ENCODE measurements at places on chromosomes 4 and X.
A peak's percentile ranks its signal among the peaks of the same experiment; 100 is the strongest.

- DNase-seq, result no peak
These were observed 129.1 kb upstream of the STIM2 start for GRCh38 chr4:26731351-26732035.

GRCh38 chr4:127698789-127699200 is 31.4 kb upstream of the SLC25A31 start:
- DNase-seq, result no peak

GRCh38 chr4:147546349-147546748 is 65.5 kb downstream of the EDNRA start:
- DNase-seq, result no peak

- peak; percentile 89 for DNase-seq
These were observed 84.5 kb upstream of the MAML3 start for GRCh38 chr4:140238351-140239056.

- DNase-seq, result no peak
These were observed 1.7 kb upstream of the ZFP92 start for GRCh38 chrX:153409414-153410101.

DNA sequence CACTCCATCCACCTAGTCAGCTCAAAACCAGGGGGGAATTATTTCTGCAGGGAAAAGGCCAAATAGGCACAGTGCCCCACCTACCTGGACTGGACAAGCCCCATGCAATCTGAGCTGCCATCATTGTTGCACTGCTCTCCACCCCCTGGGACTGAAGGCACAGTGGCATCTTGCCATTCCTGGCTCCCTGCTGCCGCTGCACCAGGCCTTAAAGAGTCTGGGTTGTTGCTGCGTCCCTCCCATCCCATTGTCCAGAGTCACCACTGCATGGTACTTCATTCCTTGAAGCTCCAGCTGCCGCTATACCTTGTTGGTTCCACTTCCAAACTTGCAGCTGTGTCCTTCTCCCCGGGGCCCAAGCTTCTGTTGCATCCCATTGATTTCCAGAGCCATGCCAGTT is 629.7 kb downstream of the STIM2 start:
- DNase-seq, result no peak

DNA sequence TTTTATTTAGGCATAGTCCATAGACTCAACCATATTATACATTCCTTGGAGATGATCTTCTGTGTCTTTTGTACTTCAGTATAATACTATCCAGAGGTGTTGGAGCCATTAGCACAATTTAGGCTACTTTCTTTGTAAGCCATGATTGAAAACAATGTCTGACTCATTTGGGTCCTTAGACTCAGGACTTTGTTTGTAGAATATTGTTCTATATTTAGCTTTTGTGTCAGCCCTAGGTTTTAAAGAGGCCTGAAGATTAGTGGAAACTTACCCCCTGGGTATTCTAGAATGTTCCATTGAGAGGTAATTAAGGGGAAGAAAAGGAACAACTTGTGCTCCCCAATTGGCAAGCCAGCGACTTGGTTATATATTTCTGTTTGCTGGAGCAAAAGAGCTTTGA is 145.2 kb upstream of the SCML1 start:
- no peak for DNase-seq

DNA sequence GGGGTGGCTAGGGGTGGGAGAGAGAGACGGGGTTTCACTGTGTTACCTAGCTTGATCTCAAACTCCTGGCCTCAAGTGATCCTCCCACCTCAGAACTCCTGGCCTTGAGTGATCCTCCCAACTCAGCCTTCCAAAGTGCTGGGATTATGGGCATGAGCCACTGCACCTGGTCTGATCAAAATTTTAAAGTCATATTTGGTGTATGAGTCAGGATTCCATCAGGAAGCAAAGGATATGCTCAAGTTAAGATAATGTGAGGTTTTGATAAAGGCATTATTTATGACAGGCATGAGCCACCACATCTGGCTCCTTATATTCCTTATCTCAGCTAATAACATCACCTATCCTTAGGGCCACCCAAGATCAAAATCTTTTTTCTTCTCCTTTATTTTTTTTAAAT is 182.0 kb downstream of the SLC4A4 start:
- DNase-seq, result no peak

GRCh38 chr4:146639506-146639932 is 826 bp downstream of the POU4F2 start:
- no peak for DNase-seq

DNA sequence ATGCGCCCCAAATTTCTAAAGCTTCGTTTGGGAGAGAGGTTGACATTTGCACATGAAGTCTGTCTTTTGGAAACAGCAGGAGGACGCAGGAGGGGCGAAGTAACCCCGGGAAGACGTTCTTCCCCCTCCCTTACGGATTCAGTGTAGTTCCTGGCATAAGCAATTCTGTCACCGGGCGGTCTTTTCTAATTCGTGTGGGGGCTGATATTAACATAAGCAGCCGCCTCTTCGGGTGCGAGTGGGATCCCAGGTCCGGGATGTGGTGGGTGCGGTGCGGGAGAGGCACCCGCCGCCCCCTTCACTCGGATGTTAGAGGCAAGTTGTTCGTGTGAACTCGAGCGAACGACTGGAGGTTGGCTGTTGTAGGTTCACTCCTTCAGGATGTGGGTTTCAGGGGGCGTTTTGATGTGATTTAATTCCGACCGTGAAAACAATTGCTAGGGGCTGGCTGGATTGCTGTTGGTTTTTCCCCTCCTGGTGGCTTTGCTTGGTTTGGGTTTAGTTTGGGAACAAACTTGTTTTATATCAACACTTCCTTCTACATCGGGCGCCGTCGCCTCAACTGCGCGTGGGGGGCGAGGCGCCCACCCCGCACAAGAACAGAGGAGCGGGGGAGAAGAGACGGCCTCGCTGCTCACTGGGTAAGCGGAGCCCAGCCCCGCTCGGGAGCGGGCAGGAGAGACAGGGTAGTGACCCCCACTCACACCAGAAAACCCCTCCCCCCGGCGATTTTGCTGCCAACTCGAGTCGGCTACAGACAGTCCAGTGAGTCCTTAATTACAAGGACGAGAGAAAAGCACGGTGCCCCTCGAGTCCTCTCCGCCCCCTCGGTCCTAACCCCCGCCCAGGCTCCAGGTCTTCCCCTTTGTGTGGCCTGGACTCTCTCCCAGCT is 2.9 kb upstream of the LEF1 start:
- DNase-seq, result no peak

GRCh38 chrX:9880237-9880636 is 86.9 kb upstream of the CLDN34 start:
- DNase-seq, result no peak

DNA sequence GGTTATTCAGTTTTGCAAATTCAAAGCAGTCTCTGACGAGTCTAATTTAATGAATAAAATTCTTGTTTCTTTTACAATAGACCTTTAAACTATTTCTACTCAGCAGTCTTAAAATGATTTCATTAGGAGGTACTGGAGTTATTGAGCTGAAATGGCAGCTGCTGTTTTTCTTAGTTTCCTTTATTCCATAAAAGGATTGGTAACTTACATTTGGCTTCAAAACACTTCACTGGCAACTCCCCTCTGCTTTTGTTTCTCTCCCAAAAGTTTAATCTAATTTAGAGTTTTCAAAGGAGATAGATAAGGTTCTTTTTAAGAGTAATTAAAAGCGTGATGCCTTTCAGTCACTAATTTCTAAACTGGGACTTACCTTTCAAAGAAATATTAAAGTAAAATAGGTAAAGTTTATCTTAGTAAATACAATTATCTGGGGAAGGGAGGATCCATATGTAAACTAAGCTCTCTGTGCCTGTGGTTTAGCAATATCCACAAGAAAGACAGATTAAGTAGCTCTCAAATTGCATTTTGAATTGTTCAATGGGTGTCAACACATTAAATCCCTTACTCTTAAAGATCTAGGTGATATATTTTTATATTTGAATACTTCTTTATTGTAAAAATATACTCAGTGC is 17.1 kb upstream of the PCDH10 start:
- DNase-seq, result no peak

- DNase-seq, result no peak
These were observed 38.9 kb downstream of the KIT start for GRCh38 chr4:54696649-54697048.

DNA sequence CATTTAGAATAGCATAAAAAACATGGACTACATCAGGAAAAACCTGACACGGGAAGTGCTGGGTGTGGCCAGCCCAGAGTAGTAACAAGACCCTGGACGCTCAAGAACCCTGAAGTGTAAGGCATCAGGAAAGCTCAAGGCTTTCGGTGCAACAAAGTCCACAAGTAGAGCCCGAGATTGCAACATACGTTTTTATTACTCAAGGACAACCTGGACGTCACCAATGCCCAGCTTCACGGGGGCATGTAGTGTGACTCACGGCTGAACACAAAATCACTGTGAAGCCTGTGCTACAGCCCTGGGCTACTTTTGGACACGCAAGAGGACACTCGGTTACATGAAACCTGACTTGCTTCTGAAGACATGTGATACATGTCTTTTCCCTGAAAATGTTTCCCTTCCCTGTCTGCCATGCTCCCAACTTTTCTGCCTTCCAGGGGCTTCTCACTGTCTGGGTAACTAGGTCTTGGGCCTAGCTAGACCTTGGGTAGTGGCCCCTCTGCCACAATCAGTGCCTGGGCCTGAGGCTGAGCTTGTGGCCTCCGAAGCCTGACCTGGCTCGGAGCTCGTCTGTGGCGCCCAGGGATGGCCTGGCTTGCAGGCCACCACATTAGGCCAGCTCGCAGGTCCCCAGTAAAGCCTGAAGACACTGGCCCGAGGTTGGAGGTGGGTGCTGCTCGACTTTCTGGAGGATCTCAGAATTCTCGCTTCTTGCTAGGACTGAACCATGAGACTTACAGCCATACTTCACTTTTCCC is 9.2 kb downstream of the IRAK1 start:
- DNase-seq, result no peak

DNA sequence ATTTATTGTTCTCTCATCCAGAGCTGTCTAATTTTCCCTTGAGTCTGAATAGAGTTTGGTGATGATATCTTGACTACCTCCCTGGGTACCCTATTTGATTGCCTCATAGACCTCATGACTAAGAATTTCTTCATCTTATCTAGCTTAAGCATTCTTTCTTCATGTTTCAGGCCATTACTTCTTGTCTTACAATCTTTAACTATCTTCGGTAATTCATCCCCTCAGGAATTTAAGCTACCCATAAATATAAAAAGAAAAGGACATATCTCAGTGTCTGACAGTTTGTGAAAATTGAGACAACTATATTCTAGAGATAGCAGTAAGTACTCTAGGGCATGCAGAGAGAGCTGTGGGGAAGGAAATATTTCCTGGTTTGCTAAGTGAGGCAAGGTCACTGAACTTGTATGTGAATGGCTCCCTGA is 466.1 kb upstream of the GRID2 start:
- no peak for DNase-seq

DNA sequence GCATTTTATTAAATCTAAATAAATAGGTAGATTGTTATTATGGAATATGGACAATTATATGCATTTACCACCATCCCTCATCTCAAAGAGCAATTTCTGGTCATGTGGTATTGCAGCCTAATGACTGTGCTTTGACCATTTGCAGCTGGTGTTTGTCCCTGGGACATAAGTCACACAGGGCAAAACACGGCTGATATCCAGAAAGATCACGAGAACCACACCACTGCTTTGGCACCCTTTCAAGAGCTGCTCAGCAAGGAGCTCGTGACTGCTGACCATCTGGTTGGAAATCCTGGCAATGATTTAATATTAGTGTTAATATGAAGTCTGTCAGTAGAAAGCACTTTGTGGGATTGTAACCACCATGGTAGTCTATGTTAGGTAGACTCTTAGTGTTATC is 545.0 kb downstream of the GBA3 start:
- no peak for DNase-seq

DNA sequence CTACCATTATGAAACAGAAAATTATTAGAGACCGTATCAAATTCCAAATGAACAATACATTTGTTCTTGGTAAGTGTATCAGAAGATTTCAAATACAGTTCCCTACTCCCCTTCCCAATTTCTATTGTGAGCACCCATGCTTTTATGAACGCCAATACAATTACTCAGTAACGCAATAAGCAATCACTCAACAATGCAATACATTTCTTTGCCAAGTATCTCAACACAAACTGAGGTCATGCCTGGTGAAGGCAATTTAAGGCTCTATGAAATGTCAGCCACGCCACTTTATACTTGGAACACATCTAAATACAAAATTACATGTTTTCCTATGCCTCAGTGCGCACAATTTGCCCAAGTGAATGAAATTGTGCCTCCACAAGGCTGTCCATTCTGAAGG is 712 bp downstream of the PNPLA4 start:
- DNase-seq, result no peak

DNA sequence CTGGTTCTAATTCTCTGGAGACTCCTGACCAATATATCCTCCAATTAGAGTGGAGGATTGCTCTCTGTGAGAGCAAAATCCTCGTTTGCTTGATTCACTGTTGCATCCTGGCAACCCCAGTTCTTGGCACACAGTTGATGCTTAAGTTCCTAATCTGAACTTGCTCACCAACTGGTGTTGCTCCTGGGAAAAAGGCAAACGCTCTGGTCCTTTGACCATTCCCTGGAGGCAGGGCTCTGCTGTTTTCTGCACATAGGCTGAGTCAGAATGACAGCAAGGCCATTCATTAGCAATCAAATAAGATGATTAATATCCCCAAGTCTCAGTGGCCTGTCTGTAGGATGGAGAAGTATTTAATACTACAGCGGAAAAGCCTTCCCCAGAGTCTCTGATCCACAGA is 172.7 kb upstream of the TBC1D9 start:
- no peak for DNase-seq

DNA sequence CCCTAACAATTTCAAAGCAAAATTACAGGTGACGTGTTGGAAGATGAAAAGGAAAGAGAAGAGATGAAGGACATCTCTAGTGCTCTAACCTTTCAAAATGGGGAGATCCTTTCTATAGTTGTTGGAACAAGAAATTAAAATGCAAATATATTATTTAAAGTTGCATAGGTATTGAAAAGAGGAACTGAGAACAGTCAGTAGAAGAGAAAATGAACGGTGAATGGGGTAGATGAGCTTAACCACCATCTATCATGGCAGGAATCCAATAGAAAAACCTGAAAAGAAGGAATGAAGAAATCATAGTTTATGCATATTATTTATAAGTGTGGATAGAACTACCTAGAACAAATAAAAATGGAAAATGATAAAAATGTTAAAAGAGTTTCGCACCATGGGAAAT is 42.0 kb downstream of the ANXA5 start:
- DNase-seq, result no peak

DNA sequence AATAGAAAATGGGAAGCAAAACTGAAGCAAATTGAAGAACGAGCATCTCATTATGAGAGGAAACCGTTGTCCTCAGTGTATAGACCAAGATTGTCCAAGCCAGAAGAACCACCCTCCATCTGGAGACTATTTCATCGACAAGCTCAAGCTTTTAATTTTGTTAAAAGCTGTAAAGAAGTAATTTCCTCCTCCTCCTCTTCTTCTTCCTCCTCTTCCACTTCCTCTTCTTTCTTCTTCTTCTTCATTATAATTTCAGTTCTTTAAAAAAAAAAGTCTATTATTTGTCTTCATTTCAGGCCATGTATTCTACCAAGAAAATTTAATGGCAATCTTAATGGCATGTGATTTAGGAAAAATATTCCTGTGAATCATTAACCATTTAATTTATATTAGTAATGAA is 7.6 kb downstream of the PRIMPOL start:
- no peak for DNase-seq

DNA sequence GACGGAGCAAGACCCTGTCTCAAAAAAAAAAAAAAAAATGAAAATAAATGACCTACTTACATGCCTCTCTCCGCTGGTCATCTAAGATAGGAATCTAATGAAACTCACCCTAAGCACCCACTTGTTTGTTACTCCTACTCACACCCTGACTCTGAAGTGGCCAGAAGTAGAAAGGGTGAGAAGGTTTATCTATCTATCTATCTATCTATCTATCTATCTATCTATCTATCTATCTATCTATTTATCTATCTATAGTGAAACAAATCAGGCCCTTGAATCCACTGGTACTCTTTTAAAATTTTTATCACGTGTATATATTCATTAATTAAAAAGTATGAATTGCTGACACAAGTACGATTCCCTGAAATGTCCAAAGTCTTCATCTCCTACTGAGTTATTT is 75.2 kb downstream of the SLC10A7 start:
- DNase-seq, result no peak
